ENCODE measurements at places on chromosomes 16 and 17. TPM values are rescaled to one million over a fixed set of nuclear protein-coding genes. Genes with fewer than 3 reads are reported as not detected.

The CSHL1 gene
- not detected for total RNA-seq

DNA sequence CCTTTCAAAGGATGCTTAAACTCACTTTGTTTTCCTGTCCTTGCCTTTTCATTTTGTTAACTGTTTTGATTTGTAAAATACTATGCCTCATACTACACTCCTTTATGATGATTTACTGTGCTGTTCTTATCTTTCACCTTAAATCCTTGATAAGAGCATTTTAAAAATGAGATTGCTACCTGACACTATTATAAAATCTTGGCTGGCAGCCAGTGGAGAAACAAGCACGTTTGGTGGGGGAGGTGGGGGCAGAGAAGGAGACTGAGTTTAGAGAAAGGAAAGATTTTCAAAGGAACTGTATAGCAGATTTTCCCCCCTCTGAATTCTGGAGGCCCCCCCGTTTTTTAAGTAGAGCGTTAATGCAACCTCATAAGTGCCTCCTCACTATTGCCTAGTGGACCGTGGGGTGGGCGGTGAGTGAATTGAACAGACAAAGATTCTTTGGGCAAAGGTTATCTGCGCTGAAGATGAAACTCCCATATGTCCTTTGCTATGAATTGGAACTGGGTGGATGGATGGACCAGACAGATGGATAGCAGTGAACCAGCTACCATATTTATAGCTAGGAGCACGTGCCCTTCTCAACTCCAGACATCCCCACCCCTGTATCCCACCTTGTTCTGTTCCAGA lies 200.2 kb downstream of the CCDC182 start:
- H3K36me3 ChIP-seq = no peaks in the 10 kb centered on the region
- no peak overlapping the region for H3K4me3 ChIP-seq
- peaks cover 19% of the 10 kb centered on the region for H3K4me1 ChIP-seq
- DNase-seq = no peak
- no peaks in the 10 kb centered on the region for H3K27me3 ChIP-seq

GRCh38 chr17:82840431-82840831 lies 609 bp upstream of the ZNF750 start:
- no peak overlapping the region for H3K27ac ChIP-seq
- H3K4me1 ChIP-seq = peaks cover 4% of the 10 kb centered on the region
- no peak for DNase-seq
- no peaks in the 10 kb centered on the region for H3K36me3 ChIP-seq
- no peak overlapping the region for H3K4me3 ChIP-seq
- no peaks in the 10 kb centered on the region for H3K27me3 ChIP-seq

The TBC1D3C gene
- not detected for total RNA-seq

- no peak for DNase-seq
- no peaks in the 10 kb centered on the region for H3K36me3 ChIP-seq
- H3K4me3 ChIP-seq = no peak overlapping the region
- no peaks in the 10 kb centered on the region for H3K4me1 ChIP-seq
These were observed 37.8 kb downstream of the BCO1 start for GRCh38 chr16:81276323-81276722.

The SMTNL2 gene
- total RNA-seq = 4.5 TPM

DNA sequence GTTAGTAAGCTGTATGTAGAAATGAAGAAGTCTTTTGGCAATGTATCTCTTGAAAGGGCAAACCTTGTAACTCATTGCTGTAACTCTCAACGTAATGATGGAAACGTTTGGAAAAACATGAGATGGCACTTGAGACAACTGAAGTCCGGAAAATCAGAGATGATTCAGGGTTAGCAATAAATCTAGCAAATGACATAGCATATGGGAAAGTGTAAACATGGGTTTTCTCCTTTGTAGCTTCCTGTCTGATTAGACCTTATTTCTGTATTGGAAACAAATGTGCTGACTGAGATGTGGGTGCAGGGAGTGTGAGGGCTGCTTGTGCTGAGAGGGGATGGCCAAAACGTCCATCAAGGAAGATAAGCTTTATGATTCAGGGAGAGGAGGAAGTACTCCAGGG lies 110.7 kb upstream of the FAM20A start:
- H3K27ac ChIP-seq = no peak overlapping the region
- no peak overlapping the region for H3K4me3 ChIP-seq
- no peaks in the 10 kb centered on the region for H3K27me3 ChIP-seq
- no peaks in the 10 kb centered on the region for H3K4me1 ChIP-seq
- no peak for DNase-seq

Measured in H1 (cell line).